ENCODE measurements at places on chromosomes 13 and 19. TPM values are rescaled to one million over a fixed set of nuclear protein-coding genes. Genes with fewer than 3 reads are reported as not detected.

Gene LILRB5
- not detected for total RNA-seq

Gene DAND5
- total RNA-seq = not detected

Gene PCDH17
- 0.60 TPM for total RNA-seq

Gene SULT2B1
- total RNA-seq = not detected

Gene NOTCH3
- 31.2 TPM for total RNA-seq

Gene ZNF45
- total RNA-seq = 20.5 TPM

Gene TRPM4
- 13.4 TPM for total RNA-seq

Gene HRC
- not detected for total RNA-seq

All from smooth muscle cell of the umbilical artery (primary cell).